ENCODE measurements at places on chromosomes 2 and 18.
A peak's percentile ranks its signal among the peaks of the same experiment; 100 is the strongest.

GRCh38 chr2:551621-552020 is 125.6 kb downstream of the TMEM18 start:
- no peak for DNase-seq

GRCh38 chr2:40592218-40592617 is 140.3 kb upstream of the SLC8A1 start:
- DNase-seq = no peak

GRCh38 chr2:230888824-230889400 is 24.2 kb downstream of the ITM2C start:
- DNase-seq = no peak

DNA sequence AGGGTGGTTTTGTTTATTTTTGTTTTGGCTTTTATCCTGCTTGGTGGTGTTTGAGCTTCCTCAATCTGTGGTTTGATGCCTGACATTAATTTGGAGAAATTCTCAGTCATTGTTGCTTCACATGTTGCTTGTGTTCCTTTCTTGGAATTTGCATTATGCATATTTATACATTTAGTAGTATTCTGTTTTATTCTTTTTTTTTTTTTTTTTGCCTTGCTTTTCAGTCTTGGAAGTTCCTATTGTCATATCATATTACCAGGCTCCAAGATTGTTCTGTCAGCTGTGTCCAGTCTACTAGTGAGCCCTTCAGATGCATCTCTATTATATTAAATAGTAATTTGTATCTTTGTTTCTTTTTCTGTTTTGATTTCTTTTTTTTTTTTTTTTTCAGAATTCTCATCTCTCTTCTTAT is 77.0 kb downstream of the EPC2 start:
- no peak for DNase-seq

DNA sequence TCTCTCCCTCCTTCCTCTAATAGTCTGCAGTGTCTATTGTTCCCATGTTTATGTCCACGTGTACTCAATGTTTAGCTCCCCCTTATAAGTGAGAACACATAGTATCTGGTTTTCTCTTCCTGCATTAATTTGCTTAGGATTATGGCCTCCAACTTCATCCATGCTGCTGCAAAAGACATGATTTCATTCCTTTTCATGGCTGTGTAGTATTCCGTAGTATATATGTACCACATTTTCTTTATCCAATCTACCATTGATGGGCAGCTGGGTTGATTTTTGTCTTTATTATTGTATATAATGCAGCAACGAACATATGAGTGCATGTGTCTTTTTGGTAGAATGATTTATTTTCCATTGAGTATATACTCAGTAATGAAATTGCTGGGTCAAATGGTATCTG is 13.8 kb downstream of the GKN2 start:
- no peak for DNase-seq

DNA sequence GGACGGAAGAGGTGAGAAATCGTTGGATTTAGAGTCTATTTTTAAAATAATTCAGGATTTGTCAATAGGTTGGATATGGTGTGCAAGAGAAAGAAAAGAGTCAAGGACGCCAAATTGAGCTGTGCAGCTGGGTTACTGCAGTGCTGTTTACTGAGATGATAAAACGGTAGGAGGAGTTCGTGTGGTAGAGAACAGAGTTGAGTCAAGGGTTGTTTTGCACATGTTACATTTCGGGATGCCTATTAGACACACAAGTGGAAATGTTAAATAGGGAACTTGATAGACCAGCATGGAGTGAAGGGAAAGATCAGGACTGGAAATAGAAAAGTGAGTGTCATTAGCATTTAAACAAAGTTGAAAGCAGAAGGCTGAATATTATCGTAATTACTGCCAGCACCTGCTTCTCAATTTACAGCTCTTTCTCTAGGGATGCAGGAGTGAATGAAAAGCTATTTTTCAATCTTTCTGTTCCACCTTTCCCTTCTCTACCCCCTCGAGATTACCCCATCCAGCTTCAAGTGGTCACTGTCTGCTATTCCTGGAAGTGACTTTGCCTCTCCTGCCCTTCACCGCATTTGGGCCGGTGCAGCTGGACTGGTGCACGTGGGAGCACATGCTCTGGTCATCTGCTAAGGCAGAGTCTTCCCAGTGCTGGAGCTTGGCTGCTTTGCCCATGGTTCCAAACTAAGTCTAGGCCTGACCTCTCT is 30.3 kb downstream of the GPR75 start:
- no peak for DNase-seq

- no peak for DNase-seq
Measured at GRCh38 chr2:3126171-3126910, 251.3 kb downstream of the EIPR1 start.

DNA sequence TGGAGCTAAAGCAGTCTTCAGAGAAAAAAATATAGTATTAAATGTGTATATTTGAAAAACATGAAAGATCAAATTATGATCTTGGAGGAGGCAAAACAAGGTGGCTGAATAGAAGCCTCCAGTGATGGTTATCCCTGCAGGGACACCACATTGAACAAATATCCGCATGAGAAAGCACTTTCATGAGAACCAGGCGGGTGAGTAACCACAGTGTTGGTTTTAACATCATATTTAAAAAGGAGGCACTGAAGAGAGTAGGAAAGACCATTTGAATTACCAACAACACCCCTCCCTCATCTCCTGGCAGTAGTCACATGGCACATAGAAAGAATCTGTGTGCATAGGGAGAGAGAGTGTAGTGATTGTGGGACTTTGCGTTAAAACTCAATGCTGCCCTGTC is 759.6 kb upstream of the NRXN1 start:
- no peak for DNase-seq

GRCh38 chr2:152307863-152308262 is 27.1 kb upstream of the FMNL2 start:
- no peak for DNase-seq

DNA sequence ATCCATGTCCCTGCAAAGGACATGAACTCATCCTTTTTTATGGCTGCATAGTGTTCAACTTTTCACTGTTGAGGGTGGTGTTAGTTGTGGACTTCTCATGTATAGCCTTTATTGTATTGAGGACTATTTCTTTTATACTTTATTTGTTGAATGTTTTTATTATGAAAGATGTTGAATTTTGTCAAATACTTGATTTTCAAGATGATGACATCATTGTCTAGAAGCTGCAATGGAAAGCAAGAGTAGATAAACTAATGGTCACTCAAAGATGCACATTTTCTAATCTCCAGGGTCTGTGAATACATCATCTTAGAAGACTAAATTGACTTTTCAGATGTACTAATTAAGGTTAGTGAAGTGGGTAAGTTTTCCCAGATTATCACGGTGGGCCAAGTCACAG is 1117.0 kb downstream of the DSC3 start:
- DNase-seq = no peak

DNA sequence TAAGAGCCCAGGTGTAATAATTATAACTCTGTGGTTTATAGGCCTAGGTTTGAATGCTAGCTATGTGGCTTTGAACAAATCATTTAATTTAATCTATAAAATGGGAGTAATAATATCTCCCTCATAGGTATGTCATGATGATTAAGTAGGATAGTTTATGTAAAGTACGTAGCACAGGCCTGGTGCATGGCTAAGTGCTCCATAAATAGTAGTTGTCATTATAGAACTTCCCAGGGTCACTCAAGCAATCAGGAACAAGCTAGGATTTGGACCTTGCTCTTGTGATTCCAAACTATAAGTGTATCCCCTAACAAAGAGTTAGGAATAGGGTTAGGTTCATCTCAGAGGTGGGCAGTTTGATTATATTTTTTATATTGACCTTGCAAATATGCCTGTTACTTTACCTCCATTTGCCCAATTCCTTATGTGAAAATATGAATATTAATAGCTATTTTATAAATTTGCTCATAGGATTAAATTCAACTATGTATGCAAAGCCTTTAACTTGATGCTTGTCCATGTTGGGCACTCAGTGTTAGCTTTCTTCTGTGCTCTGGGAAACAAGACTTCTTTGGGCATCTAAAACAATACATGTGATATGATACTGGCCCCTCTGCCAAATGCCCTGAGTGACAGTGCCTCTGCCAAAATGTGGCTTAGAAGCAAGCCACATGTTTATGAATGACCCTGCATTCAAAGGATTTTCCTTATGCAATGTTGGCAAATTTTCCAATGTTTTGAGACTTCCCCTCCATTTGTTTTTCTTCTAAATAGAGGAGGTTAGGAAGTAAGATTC is 353.6 kb downstream of the KIAA1328 start:
- DNase-seq = no peak

- no peak for DNase-seq
Measured at GRCh38 chr2:222943820-222944219, 83.0 kb downstream of the ACSL3 start.

- no peak for DNase-seq
Measured at GRCh38 chr2:229703909-229704630, 10.3 kb downstream of the DNER start.

GRCh38 chr2:68992933-68993332 is 18.5 kb downstream of the GKN1 start:
- no peak for DNase-seq

DNA sequence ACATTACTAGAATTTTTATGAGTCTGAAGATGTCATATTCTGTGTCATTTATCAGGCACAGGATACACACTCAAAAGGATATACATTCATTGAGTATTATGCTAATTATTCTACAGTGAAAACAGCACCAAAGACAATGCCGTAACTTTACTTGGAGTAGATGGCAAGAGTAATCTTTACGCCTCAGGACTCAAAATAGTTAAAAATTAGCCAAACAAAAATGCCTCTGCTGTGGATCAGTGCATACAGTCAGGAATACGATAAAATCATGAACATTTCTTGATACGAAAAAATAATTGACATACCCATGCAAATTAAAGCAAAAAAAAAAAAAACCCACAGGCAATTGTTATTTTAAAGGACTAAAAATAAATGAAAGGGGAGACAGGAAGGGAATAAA is 129.7 kb downstream of the NETO1 start:
- no peak for DNase-seq

DNA sequence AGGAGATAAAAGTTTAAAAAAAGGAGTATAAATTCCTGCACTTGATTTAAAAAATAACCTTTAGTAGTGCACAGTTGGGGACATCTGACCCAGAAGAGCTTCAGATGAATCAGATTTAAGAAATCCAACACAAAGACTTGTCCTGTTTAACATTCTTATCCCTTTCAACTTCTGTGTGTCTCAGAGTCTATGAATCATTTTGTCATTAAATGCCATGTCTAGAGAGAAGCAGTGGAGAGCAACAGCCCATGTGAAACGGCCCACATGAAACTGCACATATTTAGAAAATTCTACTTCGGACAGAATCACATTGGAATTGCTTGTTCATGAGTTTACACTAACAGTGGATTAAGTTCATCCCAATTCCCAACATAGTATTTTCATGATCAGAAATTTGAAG is 278.6 kb downstream of the SLC8A1 start:
- DNase-seq = no peak

DNA sequence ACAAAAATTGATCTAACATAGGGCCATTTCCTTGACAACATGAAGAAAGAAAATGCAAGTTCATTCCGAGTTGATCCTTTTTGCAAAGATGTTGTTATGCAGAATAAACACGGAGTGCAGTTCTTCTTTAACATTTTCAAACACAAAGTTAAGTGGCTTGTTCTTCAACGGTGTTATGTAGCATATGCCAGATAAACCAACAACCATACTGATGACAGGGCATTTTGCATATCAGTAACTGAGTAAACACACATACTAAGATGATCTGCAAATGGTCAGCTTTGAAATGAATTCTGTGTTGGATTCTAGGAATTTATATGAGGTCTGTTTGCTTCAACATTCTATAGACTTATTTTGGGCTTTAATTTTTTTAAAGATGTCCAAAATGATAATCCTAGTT is 266.4 kb downstream of the GPD2 start:
- DNase-seq = no peak

DNA sequence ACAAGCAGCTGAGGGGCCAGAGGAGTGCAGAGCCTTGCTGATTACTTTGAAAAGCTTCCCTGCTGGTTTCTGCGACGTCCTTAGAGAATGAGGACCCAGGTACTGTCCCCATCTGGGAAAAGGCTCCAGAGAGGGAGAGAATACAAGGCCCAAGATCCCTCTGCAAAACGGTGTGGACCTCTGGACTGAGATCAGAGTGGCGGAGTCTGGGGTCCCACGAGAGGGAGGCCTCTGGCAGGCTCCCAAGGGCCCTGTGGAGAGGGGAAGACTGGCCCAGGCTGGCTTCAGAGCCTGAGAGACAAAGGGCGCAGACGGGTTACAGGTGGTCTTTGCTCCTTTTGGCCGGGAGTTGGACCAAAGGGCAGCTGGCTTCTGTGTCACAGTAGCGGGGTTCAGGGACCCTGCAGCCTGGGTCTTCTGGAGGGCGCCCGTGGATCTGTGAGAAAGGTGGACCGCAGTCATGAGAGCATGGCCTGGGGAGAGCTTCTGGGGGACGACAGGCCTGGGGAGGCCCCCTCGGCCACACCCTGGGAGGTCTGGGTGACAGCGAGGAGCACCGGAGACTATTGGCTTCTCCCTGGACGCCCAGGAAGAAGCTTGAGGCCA is 805 bp downstream of the SNORC start:
- DNase-seq = no peak

DNA sequence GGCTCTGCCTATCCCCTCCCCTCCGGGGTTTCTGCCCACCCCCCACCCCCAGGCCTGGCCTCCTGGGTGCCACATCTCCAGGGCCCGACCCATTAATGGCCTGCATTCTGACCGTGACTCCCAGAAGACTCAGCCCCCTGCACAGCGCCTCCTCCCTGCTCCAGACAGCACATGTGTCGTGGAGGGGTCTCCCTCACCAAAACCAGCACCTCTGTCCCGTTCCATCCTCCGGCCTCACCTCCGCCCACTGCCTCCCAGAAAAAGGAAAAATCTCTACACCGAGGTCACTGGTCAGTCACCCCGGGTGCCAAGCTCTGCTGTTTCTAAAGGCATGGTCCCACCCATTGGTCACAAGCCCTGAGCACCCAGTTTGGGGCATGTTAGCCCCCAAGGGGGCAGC is 65.2 kb downstream of the GBX2 start:
- no peak for DNase-seq

DNA sequence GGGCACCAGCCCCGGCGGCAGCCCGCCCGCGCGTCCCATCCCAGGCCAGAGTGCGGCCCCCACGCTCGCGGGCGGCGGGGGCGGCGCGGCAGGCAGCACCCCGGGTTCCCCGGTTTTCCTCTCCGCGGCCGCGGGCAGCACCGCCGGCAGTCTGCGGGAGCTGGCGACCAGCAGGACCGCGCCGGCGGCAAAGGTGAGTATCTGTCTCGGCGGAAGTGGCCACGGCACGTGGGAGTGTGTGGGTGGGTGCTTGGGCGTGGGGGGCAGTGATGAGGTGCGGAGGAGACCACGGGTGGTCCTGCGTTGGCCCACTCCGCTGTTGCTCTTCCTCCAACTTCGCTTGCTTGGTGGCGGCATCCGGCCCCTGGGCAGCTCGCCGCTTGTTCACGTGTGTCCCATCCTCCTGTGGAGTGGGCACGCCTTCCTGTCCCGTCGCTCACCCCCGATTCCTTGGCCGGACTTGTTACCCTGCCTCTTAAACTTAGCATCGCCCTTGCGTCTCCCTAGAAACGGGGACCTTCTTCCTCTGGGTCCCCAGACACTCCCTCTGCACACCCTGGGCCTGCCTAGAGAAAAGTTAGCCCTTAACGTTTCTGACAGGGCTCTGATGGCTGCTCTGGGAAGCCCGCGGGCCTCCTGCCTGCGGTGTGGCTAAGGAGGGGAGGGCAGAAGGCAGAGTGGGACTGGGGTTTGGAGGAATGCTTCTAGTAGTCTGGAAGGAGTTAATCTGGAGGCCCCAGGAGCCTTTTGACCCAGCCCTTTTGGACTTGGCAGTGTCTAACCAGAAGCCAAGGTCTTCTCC is 1.1 kb downstream of the SH3RF3 start:
- peak; percentile 19 for DNase-seq
